Progenitor cell of endocrine pancreas (in vitro differentiated cells): ENCODE measurements at places on chromosomes 4 and X. TPM values are rescaled to one million over a fixed set of nuclear protein-coding genes. Genes with fewer than 3 reads are reported as not detected.

DNA sequence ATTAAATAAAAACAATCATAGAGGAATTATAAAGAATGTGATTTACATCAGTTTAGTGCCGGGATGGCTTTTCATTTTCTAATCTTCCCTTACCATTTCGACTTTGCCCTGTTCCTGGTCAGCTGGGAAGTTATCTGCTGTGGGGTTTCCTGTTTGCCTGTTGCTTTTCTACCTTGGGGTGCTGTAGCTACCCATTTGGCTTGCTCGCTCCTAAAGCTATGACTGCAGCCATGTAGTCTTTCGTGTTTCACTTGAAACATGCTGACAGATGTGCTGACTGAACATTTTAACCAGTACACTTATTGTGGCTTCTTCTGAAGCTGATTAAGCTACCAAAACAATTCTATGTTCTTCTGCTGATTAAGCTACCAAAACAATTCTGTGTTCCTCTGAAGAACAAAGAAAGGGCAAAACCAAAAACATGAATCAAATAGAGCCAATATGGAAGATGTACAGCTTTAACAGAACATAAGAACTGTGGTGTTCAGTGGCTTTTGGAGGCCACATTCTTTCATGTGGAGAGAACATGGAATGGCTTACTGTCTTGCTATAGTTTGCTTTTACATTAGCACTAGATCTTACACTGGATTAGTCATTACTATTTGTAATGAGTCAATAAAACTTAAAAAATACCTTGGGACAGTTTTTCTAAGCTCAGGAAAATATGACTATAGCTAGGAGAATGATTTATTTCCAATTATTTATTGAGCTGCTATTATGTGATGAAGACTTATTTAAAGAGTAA lies 440.4 kb downstream of the SPRY1 start:
- no peak for DNase-seq

CORIN gene
- 0.84 and 1.5 TPM in 2 replicates for total RNA-seq

- no peak for DNase-seq
These were observed 81.2 kb upstream of the KCNIP4 start for GRCh38 chr4:22029803-22030202.

GRCh38 chrX:85115252-85115651 lies 111.6 kb downstream of the APOOL start:
- DNase-seq: no peak
